ENCODE measurements at places on chromosomes 7 and 10.

DNA sequence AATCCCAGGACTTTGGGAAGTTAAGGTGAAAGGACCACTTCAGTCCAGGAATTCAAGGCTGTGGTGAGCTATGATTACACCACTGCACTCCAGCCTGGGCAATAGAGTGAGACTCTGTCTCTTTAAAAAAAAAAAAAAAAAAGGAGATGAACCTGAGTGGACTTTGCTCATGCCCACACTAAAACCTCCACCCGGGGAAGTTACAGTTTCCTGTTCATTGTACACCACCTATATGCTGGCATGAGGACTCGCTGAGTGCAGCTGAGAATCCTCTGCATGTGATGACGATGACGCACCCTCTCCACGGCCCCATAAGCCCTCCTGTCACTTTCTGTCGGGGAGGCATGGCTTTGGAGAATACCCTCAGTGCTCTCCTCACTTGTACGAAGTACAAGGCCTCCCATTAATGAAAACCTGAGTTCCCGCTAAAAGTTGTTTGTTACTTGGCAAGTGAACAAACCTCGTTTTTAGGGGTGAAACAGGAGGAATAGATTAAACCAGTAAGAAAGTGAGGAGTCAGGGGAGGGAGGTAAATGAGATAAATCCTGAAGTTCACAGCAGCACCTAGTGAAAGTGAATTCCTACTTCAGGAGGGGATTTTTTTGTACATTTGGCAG lies 15.9 kb downstream of the TMEM176B start:
- no peak for DNase-seq

DNA sequence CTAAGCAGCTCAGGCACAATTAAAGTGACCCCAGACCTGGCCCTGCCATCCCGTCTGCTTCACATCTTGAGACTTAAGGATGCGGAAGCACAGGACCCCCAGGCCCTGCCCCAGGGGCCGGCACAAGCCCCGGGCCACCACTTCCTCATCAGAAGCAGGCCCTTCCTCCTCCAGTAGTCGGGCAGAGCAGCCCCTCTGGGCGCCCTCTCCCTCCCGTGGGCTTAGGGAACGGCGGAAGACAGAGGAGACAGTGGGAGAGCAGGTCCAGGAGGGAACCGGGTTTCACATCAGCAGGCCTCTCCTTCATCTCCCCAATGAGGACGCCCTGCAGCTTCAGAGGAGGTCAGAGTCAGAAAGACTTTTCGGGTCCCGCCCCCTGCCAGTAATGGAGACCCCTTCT lies 135.7 kb upstream of the PPIF start:
- DNase-seq = no peak

DNA sequence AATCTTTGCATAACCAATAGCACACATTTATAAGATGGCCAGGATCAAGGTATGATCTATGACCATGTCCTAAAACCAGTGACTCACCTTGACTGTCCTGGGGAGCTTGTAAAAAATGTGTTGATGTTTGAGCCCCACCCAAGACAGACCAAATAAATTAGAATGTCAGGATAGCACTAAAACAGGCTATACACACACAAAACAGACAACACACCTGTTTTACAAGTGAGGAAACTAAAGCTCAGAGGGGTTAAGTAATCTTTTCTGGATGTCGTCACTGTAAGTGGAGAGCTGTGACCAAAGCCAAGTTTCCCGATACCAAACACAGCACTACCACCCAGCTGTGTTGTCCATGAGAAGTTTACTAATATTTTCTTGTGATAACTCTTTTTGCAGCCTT lies 84.5 kb downstream of the AVL9 start:
- DNase-seq = no peak

GRCh38 chr10:63205421-63205820 lies 72.3 kb downstream of the NRBF2 start:
- no peak for DNase-seq

DNA sequence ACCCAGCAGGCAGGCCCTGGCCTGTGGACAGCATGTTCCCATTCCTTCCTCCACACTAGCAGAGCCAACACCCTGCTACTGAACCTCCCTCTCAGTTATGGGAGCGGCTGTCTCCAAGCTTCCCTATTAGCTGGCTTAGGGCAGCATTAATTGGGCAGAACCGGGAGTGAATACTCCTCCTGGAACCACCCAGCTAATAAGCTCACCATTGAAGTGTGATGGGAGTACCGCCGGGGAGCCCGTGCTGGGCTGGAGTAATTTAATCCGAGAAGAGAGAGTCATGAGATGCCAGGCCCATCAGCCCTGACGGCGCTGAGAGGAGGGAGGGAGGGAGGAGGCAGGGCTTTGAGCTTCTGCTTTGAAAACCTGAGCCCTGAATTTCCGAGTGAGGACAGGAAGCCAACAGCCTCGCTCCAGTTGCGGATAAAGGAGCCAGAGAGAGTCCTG lies 31.8 kb upstream of the ELFN1 start:
- DNase-seq = peak; percentile 65

DNA sequence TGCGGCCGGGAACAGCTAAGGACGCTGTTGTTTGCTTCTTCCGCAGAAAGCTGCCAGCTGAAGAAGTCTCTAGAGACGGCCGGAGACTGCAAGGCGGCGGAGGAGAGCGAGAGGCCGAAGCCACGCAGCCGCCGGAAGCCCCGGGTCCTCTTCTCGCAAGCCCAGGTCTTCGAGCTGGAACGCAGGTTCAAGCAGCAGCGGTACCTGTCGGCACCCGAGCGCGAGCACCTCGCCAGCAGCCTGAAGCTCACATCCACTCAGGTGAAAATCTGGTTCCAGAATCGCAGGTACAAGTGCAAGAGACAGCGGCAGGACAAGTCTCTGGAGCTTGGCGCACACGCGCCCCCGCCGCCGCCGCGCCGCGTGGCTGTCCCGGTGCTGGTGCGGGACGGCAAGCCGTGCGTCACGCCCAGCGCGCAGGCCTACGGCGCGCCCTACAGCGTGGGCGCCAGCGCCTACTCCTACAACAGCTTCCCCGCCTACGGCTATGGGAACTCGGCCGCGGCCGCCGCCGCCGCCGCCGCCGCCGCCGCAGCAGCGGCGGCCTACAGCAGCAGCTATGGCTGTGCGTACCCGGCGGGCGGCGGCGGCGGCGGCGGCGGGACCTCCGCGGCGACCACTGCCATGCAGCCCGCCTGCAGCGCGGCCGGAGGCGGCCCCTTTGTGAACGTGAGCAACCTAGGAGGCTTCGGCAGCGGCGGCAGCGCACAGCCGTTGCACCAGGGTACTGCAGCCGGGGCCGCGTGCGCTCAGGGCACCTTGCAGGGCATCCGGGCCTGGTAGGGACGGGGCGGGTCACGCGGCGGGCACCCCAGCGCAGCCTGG lies 2.4 kb downstream of the NKX2-3 start:
- DNase-seq = peak; percentile 69

GRCh38 chr10:75430000-75430763 lies 1.2 kb upstream of the LRMDA start:
- peak; percentile 55 for DNase-seq

- peak; percentile 81 for DNase-seq
Observed at GRCh38 chr10:28533571-28534304, 820 bp downstream of the WAC start.

DNA sequence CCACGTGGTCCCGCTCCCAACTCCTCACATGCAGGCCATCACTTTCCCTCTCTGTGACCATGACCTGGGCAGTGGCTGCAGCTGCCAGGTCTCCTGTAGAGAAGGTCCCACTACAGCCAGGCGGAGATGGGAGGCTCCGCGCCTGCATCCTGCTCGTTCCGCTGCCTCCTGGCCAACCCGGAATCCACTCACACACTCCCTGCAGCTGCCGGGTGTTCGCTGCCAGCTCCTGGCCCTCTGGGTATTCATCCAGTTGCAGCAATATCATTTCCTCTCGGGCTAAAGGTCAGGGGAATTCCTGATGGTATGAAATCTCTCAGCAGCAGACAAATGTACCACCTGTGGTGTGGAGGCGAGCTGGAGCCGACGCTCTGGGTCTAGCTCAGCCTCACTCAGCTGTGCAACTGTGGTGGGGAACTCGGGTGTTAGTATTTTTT lies 65.7 kb downstream of the TLL2 start:
- DNase-seq = peak; percentile 50

GRCh38 chr7:97013134-97013844 lies 7.9 kb downstream of the DLX6 start:
- peak; percentile 69 for DNase-seq

GRCh38 chr10:29141761-29142160 lies 147.1 kb upstream of the LYZL1 start:
- DNase-seq = no peak

DNA sequence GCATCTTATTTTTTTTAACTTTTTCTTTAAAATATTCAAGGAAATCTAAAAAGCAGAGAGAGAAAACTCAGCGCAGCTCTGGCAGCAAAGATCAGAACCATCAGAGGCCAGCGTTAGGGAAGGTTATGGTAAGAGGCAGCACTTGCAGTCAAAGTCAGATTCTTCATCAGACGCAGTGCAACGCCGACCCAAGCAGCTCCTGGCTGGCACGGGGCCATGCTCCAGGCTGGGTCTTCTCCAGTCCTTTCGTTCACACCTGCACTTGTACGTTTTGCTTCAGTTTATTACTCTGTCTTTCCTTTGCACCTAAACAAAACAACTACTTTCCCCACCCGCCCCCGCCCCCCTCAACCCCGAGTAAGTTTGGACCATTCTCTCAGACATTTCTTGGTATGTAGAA lies 43.1 kb upstream of the SEC61G start:
- DNase-seq = no peak

DNA sequence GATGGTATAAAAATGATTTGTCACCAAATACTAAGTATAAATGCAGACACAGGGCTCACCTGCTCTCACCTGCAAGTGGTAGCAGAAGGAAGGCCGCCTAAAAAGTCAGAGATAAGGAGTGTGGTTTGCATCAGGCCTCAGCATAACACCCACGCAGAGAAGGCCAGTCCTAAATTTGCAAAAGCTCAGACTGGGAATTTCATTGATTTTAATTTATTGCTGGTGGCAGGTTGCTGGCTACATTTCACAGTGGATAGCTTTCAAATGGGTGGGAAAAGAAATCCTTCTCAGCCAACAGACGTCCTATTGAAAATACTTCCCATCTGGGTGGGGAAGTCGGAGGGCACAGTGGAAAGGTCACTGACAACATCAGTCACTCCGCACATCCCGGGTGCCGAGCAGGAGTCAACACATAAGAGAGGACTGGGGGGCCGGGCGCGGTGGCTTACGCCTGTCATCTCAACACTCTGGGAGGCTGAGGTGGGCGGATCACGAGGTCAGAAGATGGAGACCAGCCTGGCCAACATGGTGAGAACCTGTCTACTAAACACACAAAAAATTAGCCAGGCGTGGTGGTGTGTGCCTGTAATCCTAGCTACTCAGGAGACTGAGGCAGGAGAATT lies 561.8 kb upstream of the MKI67 start:
- DNase-seq = no peak

DNA sequence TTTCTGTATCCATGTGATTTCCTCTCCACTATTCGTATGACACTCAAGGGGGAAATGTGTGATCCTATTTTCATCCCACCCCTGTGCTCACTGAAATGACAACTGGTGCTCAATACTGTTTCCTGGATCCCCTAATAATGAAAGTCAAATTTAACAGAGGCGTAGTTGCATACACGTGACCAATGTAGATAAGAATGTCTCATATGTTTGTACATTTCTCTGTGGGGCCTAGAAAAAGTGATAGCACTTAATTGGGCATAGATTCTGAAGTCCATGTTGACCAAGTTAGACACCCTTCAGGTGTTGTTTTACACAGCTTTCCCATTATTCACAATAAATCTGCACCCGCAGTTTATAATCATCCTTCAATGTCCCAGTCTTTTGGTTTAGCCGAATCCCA lies 59.1 kb downstream of the JAZF1 start:
- DNase-seq = no peak

DNA sequence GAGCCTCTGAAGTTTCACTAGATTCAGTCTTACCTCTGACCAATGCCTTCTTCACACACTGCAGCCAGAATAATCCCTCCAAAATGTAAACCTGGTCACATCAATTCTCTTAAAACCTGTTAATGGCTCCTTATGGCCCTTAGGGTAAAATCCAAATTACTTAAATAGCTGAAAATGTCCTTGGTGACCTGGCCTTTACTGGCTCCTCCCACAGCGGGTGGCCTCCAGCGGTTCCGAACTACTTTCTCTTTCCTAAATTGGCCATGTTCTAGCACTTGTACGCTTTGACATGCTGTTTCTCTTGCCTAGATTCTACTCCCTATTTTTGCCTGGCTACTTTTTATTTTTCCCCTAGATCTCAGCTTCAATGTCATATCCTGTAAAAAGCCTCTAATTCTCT lies 36.1 kb downstream of the AGK start:
- DNase-seq = no peak

- peak; percentile 65 for DNase-seq
Observed at GRCh38 chr7:129646369-129647021, 35.0 kb downstream of the NRF1 start.

DNA sequence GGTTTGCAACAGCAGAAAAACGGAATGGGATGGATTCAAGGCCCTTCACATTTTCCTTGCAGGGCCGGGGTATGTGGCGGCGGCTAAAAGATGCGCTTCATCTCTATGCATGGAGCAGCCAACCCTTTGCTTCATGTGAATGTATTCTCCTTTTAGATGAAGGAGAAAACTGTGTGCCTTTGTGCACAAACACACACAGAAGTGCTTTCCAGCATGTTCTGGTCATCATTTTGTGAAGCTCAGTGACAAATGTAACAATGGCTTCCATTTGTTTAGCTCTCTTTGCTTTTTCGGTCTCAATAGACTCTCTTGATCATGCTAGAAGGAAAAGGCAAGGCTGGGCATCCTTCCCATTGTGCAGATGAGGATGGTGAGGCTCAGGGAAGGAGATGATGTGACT lies 161.7 kb upstream of the MKI67 start:
- DNase-seq = no peak

GRCh38 chr10:27241010-27241651 lies 534 bp upstream of the ACBD5 start:
- DNase-seq = peak; percentile 52

DNA sequence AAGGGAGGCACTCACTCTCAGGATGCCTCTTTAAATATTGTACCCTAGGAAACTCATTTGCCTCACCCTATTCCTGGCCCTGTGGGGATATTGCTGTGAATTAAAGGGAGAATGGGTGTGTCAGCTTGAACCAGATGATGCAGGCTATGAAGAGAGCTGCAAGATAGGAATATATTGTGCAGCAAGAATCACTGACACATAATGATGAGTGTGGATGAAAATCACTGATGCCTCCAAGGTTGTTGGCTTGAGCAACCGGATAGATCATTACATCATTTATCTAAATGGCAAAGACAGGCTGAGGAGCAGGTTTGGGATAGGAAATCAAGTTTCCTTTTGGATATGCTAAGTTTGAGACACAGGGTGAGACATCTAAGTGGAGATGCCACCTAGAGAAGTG lies 6.2 kb downstream of the SLC26A4 start:
- DNase-seq = no peak

DNA sequence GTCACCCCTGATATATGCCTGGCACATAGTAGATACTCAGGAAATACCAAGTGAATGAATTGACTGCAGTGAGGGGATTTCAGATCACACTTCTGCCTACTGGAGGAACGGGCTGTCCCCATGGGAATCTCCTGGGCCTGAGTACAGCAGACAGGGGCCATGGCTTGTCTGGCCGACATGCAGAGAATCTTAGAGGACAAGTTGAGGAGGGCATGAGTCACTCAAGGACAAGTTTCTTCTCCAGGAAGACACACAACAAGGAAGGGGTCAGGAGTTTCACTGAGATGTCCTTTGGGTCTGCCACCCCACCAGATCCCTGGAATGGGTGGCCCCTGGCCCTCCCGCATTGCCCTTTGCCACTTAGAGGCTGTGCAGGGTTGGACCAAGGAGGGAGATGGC lies 20.7 kb downstream of the PLPP4 start:
- no peak for DNase-seq
